ENCODE measurements at places on chromosomes 3 and 15.

DNA sequence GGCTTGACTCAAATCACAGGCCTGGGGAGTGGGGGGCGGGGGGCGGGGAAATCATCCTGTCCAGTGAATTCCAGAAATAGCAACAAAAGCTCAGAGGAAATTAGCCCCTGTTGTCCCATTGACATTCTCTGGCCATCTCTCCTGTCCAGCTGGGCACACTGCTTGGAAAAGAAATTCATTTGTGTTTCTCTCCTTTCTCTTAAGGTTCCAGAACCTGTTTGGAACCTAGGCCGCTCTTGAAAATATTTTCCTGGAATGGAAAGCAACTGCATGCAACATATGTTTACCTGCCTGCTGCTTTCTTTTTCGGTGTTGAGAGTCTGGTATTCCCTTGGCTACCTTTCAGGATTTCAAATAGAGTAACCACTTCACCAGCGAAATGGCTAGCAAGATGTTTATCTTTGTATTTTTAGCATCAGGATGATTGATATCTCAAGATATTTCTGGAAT lies 169.0 kb downstream of the GHSR start:
- no peak for DNase-seq

- DNase-seq: no peak
Measured at GRCh38 chr3:94972066-94972465, 909.2 kb downstream of the NSUN3 start.

DNA sequence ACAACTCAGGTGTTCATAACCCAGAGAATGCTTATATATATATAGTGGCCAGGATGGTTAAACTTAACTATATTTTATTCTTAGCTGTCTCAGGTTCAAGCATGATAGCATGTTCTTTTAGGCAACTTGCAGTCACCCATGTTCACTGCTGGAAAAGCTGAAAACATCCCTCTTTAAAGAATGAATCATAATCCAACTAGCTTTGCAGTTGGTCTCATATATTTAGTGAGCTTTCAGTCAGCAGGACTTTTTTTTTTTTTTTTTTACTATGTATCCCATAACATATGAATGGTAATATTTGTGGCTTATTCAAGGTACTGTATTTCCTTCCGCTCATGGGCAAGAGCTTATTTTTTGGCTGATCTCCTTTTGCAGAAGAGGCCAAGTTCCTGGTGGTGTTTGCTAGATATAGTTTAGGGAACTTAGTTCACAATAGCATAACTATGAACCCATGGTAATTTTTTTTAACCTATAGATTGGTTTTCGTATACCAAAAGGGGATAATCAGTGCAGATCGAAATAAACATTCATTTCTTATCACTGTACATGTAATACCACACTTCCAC lies 77.6 kb downstream of the CMSS1 start:
- DNase-seq: no peak

DNA sequence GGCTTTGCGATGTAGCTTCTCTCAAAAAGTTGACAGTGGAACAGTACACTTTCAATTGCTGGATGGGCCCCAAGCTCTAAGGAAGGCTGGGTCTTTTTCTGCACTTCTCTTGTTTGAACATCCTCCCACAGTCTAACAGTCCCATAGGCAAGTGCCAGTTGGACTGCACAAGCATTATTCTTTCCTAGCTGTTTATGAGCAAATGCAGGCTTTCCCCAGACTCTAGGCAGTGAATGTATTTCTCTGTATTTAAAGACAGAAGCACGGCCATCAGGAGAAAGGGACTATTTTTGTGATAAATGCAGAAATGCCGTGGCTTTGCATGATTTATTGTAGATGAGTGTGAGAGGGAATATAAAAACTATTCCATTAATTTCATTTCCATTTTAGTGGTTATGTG lies 539.3 kb upstream of the LMCD1 start:
- DNase-seq: no peak

GRCh38 chr3:138206196-138206595 lies 19.1 kb downstream of the ARMC8 start:
- DNase-seq: no peak

DNA sequence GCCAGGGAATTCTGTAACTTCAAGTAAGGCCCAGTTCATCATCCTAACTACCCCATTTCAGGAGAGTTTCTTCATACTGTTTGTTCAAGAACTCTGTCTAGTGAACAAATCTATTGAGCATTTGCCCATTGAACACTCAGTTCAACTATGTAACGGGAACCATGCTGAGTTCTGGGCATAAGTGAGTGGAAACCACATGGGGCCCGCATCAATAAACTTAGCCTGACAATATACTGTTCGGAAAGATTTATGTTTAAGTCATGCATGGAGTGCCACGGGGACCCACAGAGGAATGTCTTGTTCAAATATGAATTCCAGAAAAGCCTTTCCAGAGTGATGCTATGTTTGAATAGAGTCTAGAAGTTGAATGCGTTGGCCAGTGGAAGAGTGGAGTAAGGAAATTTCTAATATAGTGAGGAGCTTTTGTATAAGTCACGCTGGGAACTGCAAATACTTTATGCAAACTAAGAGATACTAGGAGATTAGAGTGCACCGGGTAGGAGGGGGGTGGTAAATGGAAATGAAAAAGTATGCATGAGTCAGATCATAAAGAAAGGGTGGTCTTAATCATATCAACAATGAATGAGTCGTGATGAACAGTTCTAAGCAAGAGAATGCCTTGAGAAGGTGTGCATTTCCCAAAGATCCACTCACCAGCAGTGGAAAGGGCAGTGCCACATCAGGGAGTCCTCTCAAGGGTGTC lies 279.8 kb downstream of the VPS13C start:
- no peak for DNase-seq

DNA sequence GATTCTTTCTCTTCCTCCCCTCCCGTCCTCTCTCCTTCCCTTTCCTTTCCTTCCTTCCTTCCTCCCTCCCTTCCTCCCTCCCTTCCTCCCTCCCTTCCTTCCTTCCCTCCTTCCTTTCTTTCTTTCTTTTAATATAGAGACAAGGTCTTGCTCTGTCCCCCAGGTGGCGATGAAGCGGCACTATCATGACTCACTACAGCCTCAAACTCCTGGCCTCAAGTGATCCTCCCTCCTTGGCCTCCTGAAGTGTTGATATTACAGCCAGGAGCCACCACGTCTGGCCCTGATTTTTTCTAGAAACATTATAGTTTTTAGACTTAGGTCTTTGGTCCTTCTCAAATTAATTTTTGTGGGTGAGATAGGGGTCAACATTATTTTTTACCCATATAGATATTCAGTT lies 15.5 kb downstream of the GRM2 start:
- DNase-seq: no peak

DNA sequence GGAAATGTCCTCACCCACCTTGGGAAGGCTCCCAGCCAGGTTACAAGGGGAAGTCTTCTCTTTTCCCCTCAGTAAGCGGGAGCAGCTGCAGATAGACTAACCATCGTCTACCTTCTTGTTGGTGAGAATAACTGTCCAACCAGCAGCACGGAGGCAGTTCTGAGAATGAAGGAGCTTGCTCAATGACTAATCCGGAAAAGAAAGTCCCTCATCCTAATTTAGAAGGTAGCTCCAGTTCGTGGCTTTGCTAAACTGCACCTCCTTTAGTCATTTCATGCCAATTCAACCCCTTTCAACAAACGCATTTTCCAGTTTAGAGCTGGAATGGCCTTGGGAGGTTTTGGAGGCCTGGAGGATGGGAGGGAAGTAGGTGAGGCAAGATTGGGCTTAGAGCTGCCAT lies 527.4 kb upstream of the PROK2 start:
- no peak for DNase-seq

- DNase-seq: no peak
Measured at GRCh38 chr3:169213956-169214355, 449.6 kb downstream of the MECOM start.

DNA sequence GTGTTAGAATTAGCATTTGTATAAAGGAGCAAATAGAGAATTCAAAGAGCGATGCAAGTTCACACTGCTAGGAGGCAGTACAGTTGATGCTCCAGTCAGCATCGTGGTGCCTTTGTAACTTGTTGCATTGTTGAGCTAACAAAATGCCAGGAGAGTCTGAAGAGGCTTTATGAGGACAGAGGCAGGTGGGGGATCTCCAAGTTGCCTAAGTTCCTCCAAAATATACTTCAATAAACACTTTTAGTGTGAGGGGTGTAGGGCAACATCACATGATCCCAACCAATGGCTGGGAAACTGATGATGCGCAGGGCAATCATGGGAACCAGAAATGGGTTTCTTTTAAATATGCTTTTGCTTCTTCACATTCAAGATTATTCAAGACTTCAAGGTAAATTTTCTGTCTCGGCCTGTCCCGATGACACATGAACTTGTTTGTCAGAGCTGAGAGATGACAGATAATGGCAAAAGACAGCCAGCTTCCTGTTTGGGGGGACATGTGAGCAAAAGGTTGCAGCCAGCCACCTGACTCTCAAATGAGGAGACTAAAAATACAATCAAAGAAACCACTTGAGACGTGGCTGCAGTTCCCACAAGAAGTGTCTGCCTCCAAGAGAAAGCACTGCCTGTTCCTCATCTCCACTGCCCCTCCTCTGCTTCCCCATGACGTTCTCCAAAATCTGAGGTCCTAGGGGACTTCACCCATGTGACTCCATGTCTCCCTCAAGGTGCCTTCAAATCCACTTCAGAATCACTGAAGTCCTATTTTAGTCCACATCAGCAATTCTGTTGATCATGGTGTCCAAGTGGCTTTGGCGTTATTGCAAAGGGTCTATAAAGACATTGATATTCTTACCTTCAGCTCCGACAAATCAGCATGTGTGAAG lies 39.3 kb downstream of the KLHL6 start:
- DNase-seq: peak; percentile 37

- no peak for DNase-seq
Measured at GRCh38 chr15:70497661-70498060, 265.7 kb downstream of the UACA start.

- no peak for DNase-seq
Measured at GRCh38 chr3:146968204-146968651, 363.1 kb upstream of the PLSCR5 start.

GRCh38 chr3:53199834-53200233 lies 38.8 kb downstream of the PRKCD start:
- no peak for DNase-seq

DNA sequence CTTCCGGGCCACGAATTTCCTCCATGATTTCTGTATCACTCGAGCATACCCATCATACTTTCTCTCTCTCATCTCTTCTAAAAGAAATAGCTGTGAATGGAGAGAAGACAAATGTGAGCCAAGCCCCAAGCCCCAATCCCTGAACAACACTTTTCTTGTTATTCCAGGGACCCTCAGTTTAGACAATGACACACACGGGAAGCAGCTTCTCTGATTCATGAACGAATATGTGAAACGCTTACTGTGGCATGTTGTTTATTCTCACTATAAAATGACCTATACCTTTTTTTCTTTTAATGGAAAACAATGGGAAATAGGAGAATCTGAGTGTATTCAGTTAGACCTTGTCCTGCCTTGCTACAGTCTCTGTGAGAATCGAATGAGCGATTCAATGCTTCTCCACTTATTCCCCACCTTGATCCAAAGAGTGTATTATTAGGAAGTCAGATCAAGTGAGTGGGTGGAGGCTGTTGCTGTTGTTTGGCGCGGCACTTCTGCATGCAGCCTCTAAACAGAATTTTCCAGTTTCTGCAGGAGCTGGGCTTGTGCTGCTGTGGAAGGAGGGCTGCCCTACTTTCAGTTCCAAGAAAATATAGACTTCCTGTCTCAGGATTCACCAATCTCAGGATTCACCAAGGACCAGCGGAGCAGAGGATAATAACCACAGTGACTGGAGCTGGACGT lies 32.4 kb upstream of the LDHAL6B start:
- no peak for DNase-seq

- no peak for DNase-seq
Measured at GRCh38 chr15:65930134-65930533, 60.8 kb downstream of the RAB11A start.

DNA sequence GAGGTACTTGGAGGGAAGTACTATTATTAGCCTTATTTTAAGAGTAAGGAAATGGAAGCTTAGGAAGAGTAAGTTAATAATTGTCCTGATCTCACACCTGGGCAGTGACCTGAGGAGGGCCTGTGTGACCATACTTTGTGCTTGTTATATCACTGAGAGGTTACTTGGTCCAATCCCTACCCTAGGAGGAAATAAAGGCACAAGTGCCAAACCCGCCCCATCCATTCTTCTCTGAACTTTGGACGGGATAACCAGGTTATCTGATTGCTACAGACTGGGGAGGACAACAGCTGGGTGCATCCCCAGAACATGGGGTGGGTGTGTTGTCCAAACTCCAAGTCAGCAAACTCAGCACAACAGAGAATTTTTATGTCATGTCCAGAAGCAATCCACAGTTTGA lies 77.7 kb upstream of the NR2E3 start:
- DNase-seq: no peak

DNA sequence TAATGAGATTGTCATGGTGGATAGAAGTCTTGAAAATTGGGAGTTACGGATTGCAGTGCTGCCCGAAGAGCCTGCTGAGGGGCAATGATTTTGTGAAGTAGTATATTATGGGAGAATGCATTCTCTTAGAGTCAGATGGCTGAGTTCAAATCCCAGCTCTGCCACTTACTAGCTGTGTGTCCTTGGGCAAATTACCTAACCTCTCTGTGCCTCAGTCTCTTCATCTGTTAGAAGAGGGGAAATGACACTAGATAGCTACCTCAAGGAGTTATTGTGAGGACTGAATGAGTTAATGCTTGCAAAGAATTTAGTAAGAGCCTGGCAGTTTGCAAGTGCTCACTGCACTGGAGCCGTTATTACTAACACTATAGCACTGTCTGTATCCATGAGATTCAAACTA lies 15.4 kb downstream of the FGD5 start:
- DNase-seq: no peak

DNA sequence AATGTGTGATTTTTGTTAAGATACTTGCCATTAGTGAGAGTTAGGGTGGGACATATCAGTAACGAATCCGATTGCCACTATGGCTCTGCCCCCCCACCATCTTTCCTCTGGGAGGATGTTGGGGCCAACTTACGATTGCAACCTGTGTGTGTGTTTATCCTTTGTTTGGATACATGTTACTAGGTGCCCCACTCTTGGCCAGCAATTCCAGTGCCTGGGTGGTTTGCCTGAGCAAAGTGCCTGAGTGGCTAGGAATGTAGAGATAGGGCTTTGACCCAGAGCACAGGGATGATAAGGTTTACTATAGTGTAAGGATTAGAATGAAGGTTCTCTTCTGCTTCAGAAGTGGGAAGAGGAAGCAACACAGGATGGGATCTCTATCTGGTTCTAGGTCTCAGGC lies 231.8 kb downstream of the TP63 start:
- DNase-seq: no peak

DNA sequence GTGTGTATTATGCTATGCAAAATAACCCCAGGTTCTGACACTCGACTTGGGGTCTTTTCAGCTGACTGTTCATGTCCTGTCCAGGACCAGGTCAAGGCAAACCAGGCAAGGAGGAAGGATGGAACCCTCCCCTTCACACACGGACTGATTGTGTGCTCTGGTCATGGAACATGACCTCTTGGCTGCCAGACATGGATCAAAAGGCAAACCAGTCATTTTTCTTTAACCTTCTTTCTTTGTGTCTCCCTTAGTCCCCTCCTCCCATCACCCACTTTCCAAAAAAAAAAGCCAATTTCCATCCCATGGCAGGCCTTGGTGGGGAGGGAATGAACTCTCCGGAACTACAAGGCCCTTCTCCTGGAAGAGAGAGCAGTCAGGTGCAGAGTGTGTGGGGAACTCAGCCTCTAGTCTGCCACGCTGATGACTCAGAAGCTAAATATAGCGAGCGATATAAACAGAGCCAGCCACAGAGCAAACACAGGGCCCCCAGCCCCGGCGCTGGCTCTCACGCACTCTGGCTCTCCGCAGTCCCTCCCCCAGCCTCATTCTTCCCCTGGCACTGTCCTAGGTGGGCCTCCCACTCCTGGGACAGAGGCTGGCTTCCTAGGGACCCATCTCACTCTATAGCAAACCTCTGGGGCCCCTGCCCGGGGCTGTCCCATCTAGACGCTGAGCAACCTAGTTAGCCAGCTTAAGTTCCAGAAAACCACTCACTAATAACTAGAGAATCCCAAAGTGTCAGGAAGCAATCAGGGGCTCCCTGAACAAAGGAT lies 10.0 kb downstream of the BMF start:
- DNase-seq: no peak
